ENCODE measurements at places on chromosomes 16 and 17.

DNA sequence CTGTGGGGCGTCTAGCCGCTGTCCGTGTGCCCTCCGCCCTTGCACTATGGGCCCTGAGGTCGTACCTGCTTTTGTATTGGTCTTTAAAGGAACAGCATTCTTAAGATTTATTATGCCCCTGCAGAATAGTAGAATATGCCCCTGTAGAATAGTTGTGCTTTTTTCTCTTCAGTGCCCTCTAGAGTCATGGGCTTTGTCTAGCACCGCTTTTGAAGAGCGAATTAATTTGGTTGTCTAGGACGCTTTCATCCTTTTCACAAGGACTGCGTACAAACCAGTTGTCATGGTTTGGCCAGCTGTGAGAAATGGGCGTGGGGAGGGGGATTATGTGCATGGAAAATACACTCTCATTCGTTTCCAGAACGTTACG lies 621 bp downstream of the CEP95 start:
- DNase-seq = peak; percentile 27

DNA sequence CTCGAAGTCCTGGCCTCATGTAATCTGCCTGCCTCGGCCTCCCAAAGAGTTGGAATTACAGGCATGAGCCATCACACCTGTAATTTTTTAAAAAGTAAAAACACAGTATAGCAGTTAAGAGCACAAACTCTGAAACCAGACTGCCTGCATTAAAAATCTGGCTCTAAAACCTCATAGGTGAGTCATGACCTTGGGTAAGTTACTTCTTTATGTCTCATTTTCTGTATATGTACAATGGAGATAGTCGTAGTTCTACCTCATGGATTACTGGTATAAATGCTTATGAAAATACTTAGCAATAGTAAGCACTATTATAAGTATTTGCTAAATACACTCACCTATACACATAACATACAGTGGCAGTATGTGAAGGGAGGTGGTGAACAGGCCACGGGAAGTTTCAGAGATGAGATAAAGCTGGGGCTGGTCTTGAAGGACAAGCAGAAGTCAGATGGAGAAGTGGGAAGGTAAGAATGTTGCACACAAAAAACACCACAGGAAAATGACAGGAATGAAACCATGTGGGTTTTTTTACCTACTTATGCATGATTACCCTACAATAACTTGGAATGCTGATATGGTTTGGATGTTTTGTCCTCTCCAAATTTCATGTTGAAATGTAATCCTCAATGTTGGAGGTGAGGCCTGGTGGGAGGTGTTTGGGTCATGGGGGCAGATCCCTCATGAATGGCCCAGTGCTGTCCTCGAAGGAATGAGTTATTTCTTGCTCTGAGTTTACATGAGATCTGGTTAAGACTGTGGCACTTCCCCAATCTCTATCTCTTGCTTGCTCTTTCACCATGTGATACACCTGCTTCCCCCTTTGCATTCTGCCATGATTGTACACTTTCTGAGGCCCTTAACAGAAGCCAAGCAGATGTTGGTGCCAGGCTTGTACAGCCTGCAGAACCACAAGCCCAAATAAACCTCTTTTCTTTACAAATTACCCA lies 33.9 kb downstream of the ZNF652 start:
- no peak for DNase-seq

- DNase-seq = no peak
Measured at GRCh38 chr16:3643095-3643730, 11.3 kb upstream of the DNASE1 start.

- DNase-seq = no peak
Measured at GRCh38 chr17:12287953-12288352, 267.3 kb downstream of the MAP2K4 start.

GRCh38 chr17:51642029-51642428 lies 381.7 kb downstream of the UTP18 start:
- DNase-seq = no peak

DNA sequence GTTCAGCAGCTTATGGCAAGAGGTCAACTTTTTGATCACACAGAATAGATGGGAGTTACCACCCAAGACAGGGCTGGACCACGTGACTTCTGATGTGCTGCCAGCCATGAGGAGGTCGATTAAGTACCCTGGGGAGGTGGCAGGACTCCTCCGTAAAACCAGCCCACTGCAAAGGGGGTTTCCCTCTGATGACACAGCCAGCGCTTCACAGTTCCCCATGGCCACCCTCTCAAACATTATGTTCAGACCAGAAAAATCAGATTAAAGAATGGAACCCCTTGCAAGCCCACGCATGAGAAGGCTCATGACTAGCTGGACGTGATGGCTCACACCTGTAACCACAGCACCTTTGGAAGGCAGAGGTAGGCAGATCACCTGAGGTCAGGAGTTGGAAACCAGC lies 222.9 kb downstream of the CPPED1 start:
- no peak for DNase-seq

DNA sequence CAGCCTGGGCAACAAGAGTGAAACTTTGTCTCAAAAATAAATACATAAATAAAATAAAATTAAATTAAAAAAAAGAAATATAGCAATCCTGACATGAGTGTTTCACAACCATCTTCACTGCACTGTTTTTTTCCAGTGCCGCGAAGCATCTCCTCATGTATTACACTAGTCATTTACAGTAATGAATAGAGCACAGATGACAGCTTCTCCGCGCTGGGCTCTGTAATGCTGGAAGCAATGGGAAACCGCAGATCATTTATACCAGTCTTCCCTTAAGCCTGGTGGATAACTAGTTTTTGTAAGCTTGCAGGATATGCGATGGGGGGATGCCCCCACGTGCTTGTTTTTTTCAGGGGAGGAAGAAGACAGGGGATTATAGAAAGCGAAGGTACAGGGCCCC lies 86.9 kb downstream of the MYH13 start:
- DNase-seq = no peak

GRCh38 chr17:73785958-73786743 lies 141.9 kb upstream of the SDK2 start:
- no peak for DNase-seq

- peak; percentile 39 for DNase-seq
Measured at GRCh38 chr16:67504031-67505021, 21.0 kb upstream of the AGRP start.

- no peak for DNase-seq
Measured at GRCh38 chr17:15269780-15270089, 4.6 kb upstream of the PMP22 start.

GRCh38 chr16:15682105-15682570 lies 32.1 kb downstream of the NDE1 start:
- peak; percentile 38 for DNase-seq

DNA sequence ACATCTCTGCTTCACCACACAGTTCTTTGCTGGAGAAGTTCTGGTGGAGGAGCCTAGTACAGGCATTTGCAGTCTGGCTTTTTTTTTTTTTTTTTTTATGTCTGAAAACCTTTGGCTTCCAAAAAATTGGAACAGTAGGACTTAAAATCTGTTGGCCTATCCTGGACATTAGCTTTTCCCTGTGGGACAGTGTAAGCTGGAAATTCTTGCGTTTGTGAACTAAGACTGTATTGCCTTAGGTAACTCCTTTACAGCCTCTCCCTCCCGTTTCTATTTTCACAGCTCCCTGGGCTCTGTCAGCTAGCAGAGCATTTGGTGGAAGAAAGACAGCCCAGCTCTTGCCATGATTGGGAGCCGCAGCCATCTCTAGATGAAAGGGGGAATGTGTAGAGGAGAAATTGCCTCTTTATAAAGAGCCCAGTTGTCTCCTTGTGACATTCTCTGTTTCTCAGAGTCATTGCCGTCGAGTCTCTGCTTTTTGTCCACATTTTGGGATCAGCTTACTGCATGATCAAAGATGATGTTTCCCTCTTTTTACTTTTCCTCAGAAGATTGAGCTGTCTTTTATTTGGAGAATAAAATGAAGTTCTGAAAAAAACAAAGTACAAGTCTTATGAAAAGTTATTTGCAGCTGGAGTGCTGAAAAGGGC lies 227.5 kb downstream of the SPECC1 start:
- no peak for DNase-seq

DNA sequence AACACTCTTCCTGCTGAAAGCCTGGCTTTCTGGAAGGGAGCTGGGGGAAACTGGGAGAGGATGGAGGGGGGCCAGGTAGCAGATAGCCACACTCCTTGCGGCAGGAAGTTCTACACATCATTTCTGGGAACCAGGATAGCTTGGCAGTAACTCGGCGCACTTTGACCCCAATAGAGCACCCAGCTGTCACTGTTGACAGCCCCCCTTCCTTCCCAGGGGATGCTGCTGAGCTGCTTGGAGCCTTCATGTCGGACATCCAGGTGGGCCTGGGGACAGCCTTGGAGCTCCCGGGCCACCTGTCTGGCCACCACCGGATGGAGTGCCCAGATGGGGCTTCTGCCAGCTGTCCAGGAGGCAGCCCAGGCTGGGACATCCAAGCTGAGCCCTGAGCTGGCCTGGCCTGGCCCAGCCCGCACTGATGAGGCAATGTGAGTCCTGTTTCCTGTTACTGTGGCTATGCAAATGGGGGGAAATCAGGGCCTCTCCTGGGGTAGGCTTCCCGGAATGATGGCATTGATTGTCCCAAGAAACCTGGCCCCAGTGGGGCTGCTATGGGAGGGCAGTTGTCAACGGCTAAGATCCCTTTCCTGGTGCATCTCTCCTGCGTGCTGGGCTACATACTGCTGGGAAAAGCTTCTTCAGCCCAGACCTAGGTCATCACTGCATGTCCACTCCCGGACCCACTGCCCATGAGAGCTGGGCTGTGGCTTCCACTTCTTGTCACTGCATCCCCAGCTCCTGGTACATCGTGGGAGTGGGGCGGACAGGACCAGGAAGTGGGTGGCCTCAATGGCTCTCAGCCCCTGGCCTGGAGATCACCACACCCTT lies 50.0 kb downstream of the SOCS1 start:
- DNase-seq = peak; percentile 41

- no peak for DNase-seq
Measured at GRCh38 chr17:73770115-73770848, 126.0 kb upstream of the SDK2 start.

DNA sequence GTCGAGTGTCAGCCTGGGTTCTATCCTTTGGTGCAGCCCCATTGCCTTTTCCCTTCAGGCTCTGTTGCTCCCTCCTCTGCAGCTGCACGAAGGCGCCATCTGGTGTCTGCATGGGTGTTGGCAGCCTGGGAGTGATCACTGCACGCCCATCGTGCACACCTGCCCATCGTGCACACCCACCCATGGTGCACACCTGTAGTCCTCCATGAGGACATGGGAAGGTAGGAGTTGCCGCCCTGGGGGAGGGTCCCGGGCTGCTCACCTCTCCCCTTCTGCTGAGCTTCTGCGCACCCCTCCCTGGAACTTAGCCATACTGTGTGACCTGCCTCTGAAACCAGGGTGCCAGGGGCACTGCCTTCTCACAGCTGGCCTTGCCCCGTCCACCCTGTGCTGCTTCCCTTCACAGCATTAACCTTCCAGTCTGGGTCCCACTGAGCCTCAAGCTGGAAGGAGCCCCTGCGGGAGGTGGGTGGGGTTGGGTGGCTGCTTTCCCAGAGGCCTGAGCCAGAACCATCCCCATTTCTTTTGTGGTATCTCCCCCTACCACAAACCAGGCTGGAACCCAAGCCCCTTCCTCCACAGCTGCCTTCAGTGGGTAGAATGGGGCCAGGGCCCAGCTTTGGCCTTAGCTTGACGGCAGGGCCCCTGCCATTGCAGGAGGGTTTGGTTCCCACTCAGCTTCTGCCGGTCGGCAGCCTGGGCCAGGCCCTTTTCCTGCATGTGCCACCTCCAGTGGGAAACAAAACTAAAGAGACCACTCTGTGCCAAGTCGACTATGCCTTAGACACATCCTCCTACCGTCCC lies 2.9 kb downstream of the CTRL start:
- peak; percentile 85 for DNase-seq

- DNase-seq = peak; percentile 89
Measured at GRCh38 chr17:7573324-7574080, 5.9 kb upstream of the CD68 start.

GRCh38 chr17:6551869-6552531 lies 4.4 kb downstream of the PITPNM3 start:
- DNase-seq = no peak

DNA sequence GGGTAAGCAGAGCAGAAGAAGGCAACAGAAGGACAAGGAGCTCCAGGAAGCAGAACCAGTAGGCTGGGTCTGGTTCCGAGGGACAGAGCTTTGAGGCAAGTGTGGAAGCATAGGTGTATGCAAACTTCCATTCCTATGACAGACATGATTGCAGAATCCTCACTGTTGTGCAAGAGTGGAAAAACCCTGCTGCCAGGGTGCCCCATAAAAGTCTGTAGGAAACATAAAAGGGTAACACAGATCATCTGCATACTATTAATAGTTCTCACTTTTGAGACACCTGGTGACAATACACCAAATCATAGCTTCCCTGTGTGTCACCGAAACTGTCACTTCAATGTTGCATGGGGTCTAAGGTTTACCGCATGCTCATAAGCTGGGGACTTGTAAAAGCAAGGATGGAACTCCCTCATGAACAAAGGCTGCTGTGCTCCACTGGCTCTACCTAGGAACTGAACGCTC lies 39.7 kb downstream of the ARHGAP17 start:
- DNase-seq = no peak

- DNase-seq = no peak
Measured at GRCh38 chr16:10141671-10142070, 40.6 kb downstream of the GRIN2A start.

GRCh38 chr17:42697108-42697811 lies 14.9 kb downstream of the CNTNAP1 start:
- DNase-seq = no peak

GRCh38 chr17:6681176-6681575 lies 29.6 kb downstream of the C17orf100 start:
- no peak for DNase-seq

- DNase-seq = no peak
Measured at GRCh38 chr16:84270531-84270930, 24.1 kb upstream of the WFDC1 start.

- no peak for DNase-seq
Measured at GRCh38 chr17:32960815-32961214, 30.8 kb upstream of the SPACA3 start.

DNA sequence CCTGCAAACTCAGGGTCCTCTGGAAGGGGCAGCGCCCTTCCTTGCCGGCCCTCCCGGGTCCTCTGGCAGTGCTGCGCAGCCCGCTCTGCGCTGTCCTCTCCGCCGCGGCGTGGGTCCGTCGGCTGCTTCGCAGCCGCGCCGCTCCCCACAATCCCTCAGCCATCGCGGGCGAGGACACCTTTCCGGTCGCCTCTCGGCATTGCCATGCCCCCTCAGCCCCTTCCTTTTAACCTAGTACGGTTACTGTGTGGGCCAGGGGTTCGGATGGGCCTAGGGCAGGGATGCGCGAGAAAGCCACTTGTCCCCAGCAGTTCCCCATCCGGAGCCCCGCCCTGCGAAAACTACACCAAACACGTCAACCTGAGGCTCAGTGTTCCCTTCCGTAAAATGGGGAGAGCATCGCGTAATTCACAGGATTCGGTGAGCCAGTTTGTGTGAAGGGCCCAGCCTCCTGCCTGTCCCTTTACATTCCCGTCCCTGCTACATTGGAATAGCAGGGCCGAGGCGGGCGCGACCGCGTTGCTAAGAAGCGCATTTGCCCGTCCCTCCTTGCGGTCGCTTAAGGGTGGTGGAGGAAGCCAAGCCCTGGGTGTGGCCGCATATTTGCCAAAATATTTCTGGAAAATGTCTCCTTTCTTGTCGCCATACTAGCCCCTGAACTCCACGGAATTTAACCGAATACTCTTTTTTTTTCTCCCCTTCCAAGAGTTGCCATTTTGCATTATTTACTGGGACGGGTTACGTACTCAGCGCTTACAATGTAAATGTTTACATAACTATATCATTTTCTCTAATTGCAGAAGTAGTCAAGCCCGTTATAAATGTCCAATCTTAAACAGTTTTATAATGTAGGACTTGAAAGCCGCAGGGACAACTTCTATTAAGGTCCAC lies 13.2 kb downstream of the COPZ2 start:
- peak; percentile 55 for DNase-seq

GRCh38 chr17:50163843-50164696 lies 1.7 kb upstream of the SGCA start:
- DNase-seq = peak; percentile 20

- no peak for DNase-seq
Measured at GRCh38 chr16:28009586-28010373, 53.7 kb downstream of the GSG1L start.

All from activated CD4-positive, alpha-beta T cell treated with anti-CD3 and anti-CD28 coated beads, Interleukin-2, amount 50 U/mL, for 48 hours (primary cell).